Activated CD4-positive, CD25-positive, alpha-beta regulatory T cell treated with anti-CD3 and anti-CD28 coated beads, Interleukin-2, amount 50 U/mL, for 16 hours (primary cell): ENCODE measurements at places on chromosomes 5 and 9.

DNA sequence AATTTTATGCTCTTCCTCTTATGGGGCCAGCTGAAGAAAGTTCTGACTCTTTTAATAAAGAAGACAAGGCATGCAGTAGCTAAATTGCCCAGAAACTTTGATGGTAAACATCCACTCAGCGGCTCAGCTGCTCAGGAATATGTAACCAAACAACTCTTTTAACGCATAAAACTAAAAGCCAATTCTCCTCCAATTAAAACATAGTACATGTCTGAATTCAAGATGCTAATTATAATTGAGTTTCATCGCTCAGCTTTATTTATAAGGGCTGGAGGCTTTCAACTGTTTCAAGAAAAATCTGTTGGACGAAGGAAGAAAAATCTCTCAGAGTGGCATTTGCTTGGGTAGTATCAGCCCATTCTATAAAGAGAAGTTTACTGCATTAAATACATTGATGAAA is 359.5 kb downstream of the PTPRD start:
- no peak for DNase-seq

DNA sequence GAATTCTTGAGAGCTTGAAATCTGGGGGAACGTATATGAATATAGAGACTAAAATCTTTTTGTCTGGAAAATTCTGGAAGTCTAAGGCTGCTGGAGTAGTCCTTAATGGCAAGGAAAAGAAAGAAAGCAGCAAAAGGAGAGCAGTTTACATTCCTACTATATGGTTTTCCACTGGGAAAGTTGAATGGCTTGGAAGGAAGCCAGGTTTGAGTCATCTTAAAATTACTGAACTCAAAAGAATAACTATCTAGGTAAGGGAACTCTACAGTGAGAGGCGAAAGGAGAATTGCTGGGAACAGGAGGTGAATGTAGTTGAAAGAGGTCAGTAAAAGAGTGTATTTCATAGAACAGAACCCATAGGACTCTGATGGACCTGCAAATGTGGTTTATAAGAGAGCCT is 258.1 kb upstream of the EDIL3 start:
- no peak for DNase-seq

DNA sequence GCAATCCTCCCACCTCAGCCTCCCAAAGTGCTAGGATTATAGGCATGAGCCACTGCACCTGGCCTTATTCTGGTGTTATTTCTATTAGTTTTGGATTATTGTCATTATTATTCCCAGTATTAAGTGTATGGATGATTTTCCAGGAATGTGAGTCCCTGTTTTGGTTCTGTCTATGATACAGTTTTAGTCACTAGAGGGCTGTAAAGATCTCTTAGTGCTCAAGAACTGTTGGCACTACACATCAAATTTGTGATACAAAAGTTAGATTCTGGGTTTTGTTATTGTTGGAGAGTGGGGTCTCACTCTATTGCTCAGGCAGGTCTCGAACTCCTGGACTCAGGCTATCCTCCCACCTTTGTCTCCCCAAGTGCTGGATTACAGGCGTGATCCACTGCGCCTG is 12.1 kb downstream of the CCL28 start:
- no peak for DNase-seq

GRCh38 chr5:168830833-168831232 is 251.7 kb upstream of the PANK3 start:
- no peak for DNase-seq

- DNase-seq, result no peak
Measured at GRCh38 chr9:87613265-87614111, 112.4 kb upstream of the CTSL start.

DNA sequence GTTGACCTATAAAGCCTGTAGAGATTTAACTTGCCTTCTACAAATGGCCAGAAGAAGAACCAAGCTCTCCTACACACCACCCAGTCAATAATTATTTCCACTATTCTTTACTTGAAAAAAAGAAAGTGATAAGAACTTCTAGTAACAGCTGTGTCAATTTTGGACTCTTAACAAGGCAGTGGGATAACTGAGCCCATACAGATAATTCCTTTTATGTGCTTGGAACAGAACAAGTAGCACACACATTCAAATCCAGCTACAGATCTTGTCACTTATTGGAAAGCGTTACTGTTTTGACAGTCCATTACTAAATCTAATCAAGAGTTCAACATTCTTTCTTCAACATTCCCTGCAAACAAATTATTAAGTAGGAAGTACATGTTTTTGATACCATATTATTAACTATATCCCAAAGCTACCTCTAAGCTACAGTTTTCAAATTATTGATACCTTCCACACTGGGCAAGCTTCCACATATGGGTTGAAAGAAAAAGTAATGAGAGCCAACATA is 6.3 kb downstream of the PTGER4 start:
- DNase-seq, result no peak

- no peak for DNase-seq
Measured at GRCh38 chr5:55601628-55602027, 66.9 kb upstream of the PLPP1 start.

DNA sequence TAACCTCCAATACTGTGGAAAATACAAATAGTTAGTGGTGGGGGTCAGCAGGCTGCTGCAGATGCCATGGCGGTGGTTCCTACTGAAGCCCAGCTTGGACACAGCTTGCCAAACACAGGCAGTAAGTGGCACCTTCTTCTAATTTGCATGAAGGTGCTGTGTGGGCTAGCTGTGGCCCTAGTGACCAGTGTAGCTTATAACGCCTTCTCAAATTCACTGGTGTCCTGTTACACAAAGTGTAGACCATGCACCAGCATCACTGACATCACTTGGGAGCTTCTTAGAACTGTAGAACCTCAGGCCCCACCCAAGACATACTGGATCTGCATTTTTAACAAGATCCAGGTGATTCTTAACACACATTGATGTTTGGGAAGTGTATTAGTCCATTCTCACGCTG is 58.8 kb upstream of the TGFBR1 start:
- DNase-seq, result no peak

DNA sequence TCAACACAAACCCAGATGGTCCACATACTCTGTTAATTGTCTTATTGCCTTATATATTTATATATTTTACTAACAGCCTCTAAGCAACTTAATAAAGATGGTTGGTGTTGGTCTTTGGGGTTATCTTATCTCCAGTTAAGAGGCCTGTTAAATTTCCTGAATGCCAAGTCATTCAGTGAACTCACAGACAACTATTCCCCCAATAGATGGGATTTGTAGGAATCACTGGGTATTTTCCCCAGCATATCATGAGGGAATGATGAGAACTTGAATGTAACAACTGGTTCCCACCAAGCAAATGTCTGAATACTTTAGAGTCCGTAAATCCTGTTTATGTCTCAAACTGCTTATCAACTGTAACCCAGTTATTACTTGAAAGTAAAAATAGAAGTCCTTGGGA is 42.7 kb upstream of the RETREG1 start:
- DNase-seq, result no peak

DNA sequence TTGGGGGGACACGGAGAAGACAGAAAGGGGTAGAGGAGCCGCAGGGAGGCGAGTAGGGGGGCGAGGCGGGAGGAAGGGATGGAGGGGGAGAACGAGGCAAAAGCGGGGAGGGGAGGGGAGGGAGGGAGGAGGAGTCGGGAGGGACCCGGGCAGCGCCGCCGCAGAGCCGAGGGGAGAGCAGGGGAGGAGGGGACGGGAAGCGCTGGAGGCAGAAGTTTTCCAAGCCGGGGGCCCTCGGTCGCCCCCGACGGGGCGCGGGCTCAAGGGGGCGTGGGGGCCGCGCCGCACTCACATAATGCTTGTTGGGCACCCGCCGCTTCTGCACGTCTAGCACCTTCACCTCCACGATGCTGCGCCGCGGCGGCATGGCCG is 353 bp downstream of the SH3PXD2B start:
- no peak for DNase-seq

DNA sequence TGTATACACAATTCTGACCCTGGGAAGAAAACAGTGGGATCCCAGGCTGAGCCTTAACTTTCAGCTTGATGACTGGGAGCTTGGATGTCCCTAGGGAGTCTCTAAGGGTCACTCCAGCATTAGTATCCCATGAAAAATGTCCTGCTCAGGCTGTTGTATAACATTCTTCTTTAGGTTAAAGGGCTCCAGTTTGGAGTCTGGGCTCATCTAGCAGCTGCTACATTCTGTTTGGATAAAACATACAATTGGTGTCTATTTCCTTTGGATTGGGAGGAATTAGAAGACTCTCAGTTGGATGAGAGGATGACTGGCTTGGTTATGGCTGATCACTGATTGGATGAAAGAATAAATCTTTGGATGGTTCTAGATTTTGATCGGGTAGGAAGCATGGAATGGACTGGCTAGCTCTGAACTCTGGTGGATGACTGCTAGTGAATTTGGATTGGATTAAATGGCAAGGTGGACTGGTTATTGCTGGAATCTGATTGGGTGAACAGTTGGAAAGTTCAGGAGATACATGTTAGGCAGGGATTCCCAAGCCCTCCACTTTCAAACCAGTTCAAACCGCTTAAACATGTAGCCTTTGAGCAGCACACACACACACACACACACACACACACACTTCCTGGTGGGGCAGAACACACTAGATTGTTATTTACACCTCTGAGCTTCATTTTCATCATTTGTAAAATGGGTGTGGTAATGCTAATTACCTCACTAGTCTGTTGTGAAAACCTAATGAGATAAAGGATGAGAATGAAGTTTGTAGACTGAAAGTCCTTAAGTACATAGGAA is 7.1 kb upstream of the MYOZ3 start:
- no peak for DNase-seq

DNA sequence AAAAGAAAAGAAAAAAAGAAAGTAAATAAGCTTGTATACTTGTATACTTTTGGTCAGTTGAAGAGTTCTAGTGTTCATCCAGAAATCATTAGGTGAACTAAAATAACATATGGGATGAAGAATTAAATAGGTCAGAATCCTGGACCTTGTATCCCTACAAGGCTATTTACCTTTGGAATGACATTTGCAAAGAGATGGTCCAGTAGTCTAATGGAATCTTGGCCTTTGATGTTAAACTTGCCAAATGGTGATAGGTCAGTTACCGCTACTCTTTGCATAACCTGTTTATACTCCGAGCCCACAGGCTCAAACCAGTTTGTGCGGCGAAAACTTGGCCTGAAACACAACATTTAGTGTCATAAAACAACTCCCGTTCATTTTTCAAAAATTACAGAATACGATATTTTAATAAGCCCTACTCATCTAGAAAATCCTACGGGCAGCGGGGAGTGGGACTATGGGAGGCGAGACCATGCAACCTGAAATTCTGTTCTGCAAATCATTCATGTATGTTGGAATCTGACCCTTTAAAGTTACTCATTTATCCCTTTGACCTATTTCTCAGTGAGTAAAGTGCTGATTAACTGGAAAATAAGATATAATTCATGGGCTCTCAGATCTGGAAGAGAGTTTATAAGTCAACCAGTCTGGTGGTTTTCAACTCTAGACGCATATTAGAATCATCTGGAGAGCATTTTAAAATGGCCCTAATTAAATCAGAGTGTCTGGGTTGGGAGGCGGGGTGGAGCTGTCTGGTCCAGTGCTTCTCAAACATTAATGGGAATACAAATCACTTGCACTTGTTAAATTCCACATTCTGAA is 38.6 kb downstream of the DMGDH start:
- no peak for DNase-seq

- no peak for DNase-seq
Measured at GRCh38 chr9:100377015-100377414, 24.3 kb upstream of the TEX10 start.

DNA sequence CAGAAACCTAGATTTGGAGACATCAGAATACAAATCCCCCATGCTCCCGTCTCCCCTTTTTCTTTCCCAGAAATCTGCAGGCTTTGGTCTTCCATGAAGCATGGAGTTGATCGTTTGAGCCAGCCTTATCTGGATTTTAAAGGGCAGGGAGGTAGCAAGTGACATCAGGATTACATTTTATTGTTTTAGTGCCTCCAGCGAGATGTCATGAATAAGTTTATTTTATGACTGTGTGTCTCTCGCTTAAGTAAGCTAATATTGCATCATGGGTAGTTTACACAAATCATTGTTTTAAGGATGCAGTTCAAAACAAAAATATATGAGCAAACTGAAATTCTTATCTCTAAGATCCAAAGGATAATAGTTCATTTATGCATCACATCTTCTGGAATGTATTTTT is 50.7 kb upstream of the TNFSF8 start:
- no peak for DNase-seq

- no peak for DNase-seq
Measured at GRCh38 chr5:59279979-59280378, 613.5 kb downstream of the PDE4D start.

GRCh38 chr5:88691945-88692868 is 190.8 kb downstream of the MEF2C start:
- DNase-seq, result no peak

- no peak for DNase-seq
Measured at GRCh38 chr5:177509381-177509951, at the start of gene DOK3. Gene DOK3, minus strand, starts transcription at chr5:177509826. Its CDS starts 286 bp downstream, at chr5:177509540.

DNA sequence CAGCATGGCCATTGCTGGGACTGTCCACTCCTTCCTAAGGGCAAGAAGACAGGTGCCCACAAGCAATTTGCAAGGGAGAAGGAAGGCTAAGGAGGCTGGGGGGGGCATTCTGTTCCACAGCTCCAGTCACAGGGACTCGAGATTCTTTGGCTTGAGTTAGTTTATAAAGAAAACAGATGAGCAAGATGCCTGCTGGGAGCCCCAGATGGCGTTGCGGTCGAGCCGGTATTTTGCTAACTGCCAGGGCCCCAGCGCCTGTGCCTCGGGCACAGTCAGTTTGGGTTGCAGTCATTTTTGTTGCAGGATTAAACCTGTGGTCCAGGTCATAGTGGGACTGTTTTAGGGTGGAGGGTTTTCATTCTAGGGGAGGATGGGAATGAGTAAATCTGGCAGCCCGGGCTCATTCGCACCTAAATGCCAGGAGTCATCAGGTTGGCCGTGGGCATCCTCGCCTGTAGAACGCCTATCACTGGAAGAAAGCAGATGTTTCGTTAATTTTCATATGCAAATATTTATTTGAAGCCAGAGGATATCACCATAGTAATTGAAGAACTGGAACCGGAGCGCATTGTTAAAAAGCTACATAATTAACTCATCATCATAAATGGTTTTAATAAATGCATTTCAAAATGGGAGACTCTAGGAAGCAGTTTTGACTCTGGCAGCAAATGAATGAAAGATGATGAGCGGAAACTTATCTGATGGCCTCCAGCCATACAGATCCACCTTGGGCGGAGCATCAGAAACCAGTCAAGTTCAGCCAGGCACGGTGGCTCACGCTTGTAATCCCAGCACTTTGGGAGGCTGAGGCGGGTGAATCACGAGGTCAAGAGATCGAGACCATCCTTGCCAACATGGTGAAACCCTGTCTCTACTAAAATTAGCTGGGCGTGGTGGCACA is 87.1 kb upstream of the FCN2 start:
- no peak for DNase-seq

- no peak for DNase-seq
Measured at GRCh38 chr5:72645064-72645846, 138.0 kb upstream of the ZNF366 start.

- DNase-seq, result no peak
Measured at GRCh38 chr9:97840521-97840920, 12.5 kb upstream of the FOXE1 start.

DNA sequence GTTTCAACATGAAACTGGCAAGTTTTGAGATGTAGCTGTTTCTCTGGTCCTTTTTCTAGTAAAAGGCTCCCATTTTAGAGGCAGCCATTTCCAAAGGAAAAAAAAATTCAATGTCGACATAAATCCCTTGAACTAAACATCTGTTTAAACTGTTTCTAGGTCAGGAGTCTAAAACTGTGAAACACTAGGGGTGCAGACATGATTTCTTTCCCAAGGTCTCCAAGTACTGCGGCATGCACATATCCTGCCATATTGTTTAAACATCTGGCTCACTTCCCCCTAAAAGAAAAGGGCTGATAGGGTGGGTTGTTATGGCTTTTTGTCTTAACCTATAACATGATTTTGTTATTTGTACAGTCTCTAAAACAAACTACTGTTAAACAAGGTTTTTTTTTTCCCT is 51.1 kb downstream of the NFIB start:
- no peak for DNase-seq
